ENCODE measurements at places on chromosomes 3 and 15.

- DNase-seq, result peak; percentile 65
Measured at GRCh38 chr3:12227833-12228232, 61.0 kb upstream of the PPARG start.

- DNase-seq, result no peak
Measured at GRCh38 chr3:66080167-66080566, 41.4 kb upstream of the MAGI1 start.

DNA sequence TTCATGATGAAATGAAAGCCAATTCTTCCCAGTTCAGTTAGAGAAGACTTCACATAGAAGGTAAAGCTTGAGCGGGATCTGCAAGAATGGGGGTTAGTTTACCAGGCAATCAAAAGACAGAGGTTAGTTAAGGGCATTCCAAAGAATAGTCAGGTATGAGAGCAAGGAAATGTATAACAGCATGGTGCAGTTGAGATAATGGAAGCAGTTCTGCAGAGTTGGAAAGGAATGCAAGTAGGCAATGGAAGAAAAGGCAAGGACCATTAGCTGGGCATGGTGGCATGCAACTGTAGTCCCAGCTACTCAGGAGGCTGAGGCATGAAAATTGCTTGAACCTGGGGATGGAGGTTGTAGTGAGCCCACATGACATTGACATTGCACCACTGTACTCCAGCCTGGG lies 55.0 kb downstream of the LSAMP start:
- no peak for DNase-seq

DNA sequence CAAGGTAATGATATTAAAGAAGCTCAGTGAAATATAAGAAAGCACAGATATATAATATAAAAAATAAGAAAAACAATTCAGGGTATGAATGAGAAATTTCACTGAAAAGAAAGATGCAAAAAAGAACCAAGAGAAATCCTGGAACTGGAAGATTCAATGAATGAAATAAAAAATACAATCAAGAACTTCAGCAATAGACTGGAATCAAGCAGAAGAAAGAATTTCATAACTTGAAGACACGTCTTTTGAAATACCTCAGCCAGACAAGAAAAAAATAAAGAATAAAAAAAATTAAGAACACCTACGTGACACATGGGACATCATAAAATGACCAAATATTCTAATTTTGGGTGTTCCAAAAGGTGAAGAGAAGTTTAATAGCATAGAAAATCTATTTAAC lies 104.6 kb upstream of the NEO1 start:
- no peak for DNase-seq

GRCh38 chr15:101156061-101156460 lies 95.8 kb downstream of the CHSY1 start:
- no peak for DNase-seq

DNA sequence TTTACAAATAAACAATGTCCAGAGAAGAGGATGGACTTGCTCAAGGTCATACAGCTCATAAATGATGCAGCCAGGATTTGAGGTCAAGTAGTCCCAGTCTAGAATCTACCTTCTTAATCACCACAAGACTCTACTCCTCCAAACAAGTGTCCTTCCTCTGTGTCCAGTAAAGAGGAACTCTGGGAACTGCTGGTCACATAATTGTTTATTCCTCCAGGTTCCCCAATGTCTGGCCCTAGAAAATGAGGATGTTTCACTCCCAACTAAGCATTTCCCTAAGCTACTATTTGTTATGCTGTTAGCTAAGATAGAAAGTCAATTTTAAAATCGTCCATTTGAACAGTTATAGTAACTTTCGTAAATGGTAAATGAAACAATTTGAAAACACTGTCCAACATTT lies 192.4 kb downstream of the FHIT start:
- no peak for DNase-seq

GRCh38 chr15:63151665-63152064 lies 5.6 kb downstream of the RPS27L start:
- DNase-seq, result no peak

GRCh38 chr3:8011902-8012301 lies 489.7 kb upstream of the LMCD1 start:
- DNase-seq, result no peak

DNA sequence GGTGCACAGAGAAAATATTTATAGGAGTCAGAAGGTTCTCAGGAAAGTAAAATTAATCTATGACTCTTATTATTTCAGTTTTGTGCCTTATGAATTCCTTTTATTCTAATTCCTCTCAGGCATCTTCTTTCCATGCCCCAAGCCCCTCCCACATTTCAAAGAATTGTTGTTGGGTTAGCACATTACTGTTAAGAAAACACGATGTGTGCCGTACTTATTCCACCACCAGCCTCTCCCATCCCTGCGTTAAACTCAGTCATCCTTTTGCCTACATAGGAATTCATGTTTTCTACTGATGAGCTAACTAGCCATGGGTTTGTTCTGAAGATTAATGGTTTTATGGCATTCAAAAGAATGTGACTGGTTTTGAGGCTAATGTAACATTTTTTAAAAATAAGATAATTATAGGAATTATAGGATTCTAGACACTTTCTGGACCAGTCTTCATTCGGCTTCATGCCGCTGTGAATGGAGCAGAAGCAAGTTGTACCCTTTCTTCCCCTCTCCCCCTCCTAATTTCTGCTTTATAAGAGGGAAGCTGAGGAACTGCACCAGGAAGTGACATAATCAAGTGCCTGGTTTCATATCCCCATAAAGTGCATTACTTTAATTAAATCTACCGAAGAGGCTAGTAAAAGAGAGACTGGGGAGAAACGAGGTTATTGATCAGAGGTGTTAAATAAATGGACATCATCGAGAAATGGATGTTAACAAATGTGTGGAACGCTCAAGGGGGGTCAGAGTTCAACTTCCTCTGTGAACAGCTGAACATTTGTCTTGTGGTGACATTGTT lies 12.3 kb upstream of the MB21D2 start:
- no peak for DNase-seq

DNA sequence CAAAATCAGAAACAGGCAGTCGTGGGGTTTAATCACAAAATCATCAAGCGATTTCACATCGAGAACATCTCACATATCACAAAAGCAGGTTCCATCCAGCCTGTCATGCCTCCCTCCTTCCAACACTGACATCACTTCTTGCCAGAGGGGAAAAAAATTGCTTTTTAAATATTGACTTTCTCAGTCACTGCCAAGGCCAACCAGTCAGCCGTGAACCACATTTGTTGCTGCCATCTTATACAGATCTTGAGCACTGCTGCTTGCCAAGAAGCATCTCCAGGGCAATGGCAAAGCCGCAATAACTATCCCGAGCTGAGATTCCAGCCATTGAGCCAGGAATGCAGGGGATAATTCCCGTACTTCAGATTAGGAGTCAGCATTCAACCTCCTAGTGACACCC lies 174.6 kb downstream of the ANXA2 start:
- DNase-seq, result no peak

Data from mammary epithelial cell (primary cell).